Suppressor macrophage treated with lipopolysaccharide for 1 hour (primary cell): ENCODE measurements at places on chromosomes 5 and 9.

GRCh38 chr9:2299843-2300205, 284.7 kb downstream of the SMARCA2 start:
- no peak for DNase-seq

DNA sequence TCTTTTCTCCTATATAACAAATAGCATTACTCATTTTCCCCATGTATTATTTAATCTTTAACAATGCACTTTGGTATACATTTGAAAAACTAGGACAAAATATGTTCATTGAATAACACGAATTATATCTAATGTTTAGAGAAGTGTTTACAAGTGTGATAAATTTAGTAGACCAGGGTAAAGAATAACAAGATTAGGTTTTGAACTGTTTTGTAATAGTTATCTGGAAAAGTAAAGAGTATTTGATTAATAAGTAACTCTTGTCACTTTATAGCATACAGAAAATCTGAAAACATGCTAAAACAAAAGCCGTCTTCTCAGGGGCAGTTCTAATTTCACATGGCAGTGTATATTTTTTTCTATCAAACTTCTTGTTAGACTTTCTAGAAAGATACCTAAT, 58.5 kb downstream of the PPIC start:
- no peak for DNase-seq

DNA sequence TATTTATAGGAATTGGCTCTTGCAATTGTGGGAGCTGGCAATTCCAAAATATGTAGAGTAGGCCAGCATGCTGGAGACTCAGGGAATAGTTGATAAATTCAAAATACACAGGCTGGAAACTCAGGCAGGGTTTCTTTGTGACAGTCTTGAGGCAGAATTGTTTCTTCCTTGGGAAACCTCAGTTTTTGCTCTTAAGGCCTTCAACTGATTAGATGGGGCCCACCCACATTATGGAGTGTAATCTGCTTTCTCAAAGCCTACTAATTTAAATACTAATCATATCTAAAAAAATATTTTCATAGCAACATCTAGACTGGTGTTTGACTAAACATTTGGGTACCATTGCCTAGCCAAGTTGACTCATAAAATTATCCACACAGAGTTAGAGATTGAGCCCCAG, 27.6 kb downstream of the CWC27 start:
- DNase-seq = no peak

DNA sequence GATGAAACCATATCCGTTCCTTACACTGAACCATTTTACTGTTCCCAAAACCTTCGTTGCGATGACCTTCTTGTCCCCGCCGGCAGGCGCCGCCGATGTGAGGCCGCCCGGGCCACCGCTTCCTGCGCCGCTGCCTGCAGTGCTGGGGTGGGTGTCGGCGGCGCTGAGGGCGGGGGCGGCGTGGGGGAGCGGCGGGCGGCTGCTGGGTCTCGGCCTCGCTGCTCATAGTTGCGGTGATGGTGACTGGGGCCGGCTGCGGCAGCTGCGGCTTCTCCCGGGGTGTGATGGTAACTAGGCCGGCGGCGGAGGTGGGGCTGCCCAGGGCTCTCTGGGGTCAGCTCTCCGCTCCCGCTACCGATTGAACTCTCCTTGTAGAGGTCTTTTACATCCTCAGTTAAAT, 14.1 kb upstream of the OR2S2 start:
- peak; percentile 10 for DNase-seq
